ENCODE measurements at places on chromosomes 2 and 18.

DNA sequence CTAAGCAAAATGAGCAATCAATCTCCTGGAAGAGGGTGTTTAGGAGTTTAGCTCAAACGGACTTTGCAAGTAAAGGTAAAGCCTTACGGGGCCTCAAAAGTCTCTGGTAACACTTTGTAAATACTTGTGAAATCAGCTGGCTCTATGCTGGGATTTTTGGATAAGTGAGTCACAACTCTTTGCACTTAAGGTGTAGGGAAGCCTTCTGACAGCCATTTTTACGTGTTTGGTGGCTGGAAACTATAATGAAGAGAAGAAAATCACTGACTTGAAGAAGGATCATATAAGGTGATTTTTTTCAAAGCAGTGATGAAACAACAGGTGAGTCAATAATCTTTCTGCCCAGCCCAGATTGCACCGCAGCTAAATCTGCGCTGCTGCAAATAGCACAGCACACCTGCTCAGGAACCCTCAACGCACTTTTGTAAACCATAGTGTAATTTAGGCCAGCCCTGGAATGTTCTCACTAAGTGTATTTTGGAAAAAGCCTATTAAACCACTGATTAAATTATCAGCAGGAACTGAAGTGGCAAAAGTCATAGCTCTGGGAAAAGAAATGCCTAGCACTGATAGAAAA is 218.8 kb downstream of the AGPS start:
- no peak for DNase-seq

DNA sequence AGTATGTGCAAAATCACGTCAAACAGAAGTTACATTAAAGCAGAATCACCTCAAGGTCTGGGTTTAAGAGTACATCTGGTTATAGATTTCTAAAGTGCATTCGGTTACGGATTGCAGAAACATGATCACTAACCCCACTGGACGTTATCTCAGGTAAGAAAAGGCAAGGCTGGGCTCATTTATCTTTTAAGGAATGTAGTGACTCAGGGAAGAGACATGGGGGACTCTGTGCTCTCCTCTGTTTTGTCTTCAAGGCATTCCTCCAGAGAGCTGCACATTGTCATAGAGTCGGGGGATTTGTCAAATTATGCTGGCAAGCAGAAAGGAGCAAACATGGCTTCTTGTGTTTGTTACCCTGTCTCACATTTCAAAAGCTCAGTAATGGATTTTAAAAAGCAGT is 14.3 kb downstream of the WDSUB1 start:
- no peak for DNase-seq

DNA sequence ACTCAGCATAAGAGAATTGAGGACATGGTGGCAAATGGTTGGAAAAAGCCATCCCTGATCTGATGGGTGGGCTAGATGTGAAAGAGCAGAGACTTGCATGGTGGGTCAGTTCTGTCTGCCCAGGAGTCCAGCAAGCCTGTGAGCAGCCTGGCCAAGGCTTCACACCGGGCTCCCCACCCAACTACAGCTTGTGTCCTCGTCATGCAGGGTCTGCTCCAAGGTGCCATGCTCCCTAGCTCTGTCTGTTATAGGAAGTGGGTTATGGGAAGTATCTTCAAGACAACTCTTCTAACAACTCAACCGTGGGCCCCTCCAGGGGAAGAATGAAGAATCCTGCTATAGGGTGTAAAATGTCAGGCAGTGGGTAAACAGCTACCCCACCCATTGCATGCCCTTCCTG is 97.4 kb downstream of the ADD2 start:
- DNase-seq, result no peak

GRCh38 chr2:181172676-181173075 is 192.3 kb downstream of the UBE2E3 start:
- no peak for DNase-seq

GRCh38 chr18:55850904-55851303 is 262.9 kb upstream of the TCF4 start:
- DNase-seq, result no peak

DNA sequence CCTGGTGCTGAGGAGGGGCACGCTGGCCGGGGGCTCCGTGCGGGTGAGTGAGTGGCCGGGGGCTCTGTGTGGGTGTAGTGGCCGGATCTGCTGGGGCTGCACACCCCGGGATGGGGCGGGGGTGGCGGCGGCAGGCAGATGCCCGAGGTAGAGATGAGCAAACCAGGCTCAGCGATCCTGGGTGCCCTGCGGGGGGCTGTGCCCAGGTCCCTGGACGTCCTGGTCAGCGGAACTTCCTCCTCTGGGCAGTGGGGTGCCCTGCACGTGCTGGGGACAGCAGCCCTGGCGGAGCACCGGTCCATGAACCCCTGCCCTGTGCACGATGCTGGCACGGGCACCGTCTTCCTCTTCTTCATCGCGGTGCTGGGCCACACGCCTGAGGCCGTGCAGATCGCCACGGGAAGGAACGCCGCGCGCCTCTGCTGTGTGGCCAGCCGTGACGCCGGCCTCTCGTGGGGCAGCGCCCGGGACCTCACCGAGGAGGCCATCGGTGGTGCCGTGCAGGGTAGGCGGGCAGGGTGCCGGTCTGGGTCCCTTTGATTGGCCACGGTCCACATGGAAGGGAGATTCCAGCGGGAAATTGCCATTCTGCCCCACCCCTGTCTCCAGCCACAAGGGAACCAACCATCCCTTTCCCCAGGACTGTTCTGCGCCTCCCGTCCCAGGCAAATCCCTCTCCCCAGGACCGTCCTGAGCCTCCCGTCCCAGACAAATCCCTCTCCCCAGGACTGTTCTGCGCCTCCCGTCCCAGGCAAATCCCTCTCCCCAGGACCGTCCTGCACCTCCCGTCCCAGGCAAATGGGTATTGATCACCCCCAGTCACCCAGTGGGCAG is 5.9 kb downstream of the NEU4 start:
- peak; percentile 63 for DNase-seq

DNA sequence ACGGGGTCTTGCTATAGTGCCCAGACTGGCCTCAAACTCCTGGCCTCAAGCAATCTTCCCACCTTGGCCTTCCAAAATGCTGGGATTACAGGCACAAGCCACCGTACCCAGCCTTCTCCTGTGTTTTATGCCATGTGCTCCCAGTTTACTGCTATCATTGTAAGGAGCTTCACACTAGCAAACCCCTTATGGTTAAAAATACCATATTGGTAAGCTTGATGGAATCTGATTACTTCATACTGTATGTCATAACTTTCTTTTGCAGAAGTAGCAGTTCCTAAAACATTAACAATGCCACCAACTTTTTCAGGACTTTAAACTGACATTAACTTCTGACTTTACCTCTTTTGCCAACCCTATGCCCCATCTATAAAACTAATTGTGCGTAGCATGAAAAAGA is 36.2 kb downstream of the HAT1 start:
- no peak for DNase-seq

- DNase-seq, result no peak
Observed at GRCh38 chr2:73205611-73206010, 3.2 kb downstream of the NOTO start.

- no peak for DNase-seq
Observed at GRCh38 chr2:24881623-24882022, 38.4 kb downstream of the ADCY3 start.

- DNase-seq, result no peak
Observed at GRCh38 chr2:26400723-26401122, 997 bp upstream of the DRC1 start.

DNA sequence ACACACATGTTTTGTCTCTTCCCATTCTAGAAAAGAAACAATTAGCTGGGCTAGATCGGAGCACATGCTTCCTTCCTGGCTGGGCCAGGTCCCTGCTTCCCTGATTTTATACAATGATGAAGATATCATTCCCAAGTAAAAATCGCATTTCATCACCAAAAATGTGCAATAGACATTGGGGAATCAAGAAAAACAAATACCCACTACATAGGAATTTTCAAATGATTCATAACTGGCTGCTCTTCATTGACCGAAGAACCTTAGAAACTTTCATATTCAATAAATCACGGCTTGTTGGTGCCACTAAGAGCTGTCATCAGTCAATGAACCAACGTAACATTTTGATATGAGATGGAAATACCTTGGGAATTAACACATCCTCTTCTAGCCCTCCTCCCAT is 373.6 kb upstream of the TRIB2 start:
- no peak for DNase-seq

GRCh38 chr2:24957221-24957620 is 14.5 kb downstream of the DNAJC27 start:
- DNase-seq, result no peak

DNA sequence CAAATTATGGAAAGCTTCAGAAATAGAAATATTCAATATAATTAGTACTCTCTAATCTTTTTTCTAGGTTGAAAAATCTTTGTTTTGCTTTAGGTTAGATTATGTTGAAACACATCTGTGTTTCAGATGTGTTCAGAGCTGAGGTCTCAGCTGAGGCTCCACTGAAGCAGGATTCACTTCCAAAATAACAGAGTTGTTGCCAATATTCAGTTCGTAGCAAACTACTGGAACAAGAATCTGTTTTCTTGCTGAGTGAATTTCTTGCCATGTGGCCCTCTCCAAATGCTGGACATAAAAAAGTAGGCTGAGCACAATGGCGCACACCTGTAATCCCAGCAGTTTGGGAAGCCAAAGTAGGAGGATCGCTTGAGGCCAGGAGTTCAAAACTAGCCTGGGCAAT is 8.7 kb downstream of the PHOSPHO2 start:
- no peak for DNase-seq

- DNase-seq, result peak; percentile 60
Observed at GRCh38 chr2:109370399-109371035, 241.5 kb downstream of the SH3RF3 start.

GRCh38 chr2:59449274-59449673 is 1104.2 kb downstream of the BCL11A start:
- no peak for DNase-seq

DNA sequence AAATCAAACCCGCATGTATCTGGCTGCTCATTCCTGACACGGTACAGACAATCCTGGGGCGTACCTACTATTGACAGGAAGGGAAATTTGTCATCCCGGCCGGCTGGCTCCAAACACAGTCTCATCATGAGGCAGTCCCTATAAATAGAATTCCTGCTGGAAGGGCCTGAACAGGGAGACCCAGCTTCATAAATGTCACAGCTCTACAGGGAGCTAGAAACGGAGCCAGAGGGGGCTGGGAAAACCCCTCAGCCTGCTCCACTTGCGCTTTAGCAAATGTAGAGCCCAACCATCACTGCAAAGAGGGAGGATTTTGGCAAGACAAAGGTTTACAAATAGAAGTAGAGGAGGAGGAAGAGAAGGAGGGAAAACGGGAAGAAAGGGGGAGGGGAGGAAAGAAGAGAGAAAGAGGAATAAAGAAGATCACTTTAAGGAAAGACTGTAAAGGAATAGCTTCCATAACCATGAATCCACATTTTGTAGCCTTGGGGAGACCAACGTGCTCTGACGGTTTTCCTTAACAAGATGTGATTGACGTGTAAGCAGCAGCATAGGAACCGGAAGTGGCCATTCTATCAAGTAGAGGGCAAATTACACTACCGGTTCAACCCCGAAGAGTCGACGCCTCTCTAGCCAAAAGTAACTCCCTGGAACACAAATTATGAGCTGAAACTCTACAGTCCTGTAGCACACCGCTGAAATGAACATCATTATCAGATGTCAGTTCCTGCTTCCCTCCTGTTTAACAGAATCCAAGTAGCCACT is 56.8 kb upstream of the TTN start:
- DNase-seq, result peak; percentile 76

- DNase-seq, result no peak
Observed at GRCh38 chr2:60335533-60336237, 217.8 kb downstream of the BCL11A start.

- no peak for DNase-seq
Observed at GRCh38 chr2:231960810-231961348, 634 bp upstream of the DIS3L2 start.

DNA sequence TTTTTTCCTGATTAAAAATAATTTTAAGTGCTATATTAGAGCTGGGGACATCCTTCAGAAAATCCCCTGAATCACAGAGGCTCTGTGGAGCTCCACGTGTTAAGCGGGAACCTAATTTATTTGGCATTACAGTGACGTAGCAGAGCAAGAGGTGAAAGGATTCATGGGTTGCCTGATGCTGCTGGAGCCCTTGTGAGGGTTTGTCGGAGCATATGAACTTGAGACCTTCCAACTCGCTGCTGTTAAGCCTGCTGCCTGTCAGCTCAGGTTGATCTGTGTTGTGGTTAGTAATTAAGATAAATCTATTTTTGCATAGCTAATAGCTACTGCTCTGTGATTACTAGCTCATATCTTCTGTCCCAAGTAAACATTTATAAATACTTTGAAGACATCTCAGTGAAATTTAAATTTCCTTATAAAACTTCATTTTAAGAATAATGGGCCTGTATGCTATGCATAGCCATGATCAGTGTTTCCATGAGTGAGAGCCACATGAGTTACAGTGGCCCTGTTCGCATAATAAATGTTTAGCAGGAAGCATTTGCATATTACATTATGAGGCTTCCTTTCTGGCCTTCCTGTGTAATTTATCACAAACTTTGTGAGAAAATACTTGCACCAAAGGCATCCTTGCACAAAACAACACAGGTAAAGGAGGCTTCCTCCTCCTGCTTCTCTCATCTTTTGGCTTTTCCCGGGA is 438.9 kb downstream of the PTPRM start:
- DNase-seq, result no peak

- peak; percentile 89 for DNase-seq
Observed at GRCh38 chr2:86079981-86080911, 25.4 kb downstream of the POLR1A start.

DNA sequence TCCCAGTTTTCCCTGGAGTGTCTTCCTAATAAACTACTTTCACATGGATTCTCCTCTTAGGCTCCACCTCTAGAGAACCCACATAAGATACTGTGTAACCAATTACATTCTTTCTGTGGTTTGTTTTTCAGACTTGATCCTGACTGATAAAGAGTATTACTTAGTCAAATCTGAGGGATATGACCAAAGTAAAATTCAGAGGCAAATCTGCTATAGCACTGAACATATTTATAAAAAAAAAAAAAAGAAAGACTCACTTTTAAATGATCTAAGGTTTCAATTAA is 13.9 kb downstream of the CKAP2L start:
- no peak for DNase-seq

DNA sequence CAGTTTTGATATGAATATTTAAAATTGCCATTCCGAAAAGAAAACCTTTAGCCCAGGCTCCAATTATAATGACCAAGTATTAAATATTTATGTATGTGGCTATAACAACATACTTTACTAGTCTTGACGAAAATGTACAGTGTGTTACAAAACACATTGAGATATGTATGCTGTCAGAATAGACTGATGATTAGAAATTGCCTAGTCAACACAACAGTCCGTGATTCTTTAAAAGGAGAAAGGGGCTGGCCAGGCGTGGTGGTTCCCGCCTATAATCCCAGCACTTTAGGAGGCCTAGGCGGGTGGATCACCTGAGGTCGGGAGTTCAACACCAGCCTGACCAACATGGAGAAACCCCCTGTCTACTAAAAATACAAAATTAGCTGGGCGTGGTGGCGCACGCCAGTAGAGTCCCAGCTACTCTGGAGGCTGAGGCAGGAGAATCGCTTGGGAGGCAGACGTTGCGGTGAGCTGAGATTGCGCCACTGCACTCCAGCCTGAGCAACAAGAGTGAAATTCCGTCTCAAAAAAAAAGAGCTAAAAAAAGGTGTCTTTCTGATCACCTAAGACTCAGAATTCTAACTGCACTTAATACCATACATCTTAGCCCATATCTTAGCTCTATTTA is 1.8 kb downstream of the CHAC2 start:
- DNase-seq, result no peak

- no peak for DNase-seq
Observed at GRCh38 chr18:31269566-31269965, 48.4 kb upstream of the DSG1 start.

GRCh38 chr2:188893972-188894371 is 80.2 kb upstream of the COL3A1 start:
- no peak for DNase-seq
